CD4-positive, alpha-beta T cell treated with Interleukin-2 at 100 ng/mL for 4 hours (primary cell): ENCODE measurements at places on chromosomes 5 and 9.

DNA sequence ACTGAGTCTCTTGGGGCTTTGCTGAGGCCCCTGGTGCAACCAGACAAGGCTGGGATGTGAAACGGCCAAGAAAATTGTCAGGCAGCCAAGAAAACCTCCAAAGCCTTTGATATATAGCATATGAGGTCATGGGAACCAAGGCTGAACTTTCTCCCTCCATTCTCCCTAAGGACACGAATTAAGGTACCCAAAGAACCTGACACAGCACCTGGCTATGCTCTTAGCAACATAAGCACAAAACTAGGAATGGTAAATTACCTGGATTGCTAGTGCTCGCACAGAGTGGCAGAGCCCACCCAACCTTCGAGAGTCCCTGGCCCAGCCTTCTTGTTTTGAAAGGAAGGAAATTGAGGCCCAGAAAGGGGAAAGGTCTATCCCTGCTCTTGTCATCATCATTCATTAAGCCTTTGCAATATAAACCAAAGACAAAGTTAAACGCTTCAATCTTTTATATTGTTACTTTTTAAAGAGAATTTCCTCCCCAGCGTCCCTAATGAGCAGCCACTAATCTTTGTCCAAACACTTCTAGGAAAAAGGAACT, 220.0 kb upstream of the NR4A3 start:
- DNase-seq: no peak

DNA sequence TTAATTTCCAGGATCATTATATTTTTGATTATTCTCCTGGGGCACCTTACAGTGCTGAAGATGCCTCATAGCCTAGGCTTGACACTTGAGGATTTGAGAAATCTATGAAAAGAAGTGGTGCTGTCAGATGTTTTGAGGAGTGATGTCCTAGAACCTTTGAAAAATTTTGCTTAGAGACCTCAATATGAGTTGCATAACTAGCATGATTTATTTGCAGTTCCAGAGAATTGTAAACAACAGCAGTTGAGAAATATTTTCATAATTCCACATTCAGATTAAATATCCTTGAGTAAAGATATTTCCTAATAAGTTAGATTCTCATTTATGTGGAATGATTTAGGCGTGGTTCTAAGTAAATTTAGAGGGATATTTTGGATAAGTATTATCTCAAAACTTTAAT, 225.8 kb downstream of the ADAMTSL1 start:
- no peak for DNase-seq

DNA sequence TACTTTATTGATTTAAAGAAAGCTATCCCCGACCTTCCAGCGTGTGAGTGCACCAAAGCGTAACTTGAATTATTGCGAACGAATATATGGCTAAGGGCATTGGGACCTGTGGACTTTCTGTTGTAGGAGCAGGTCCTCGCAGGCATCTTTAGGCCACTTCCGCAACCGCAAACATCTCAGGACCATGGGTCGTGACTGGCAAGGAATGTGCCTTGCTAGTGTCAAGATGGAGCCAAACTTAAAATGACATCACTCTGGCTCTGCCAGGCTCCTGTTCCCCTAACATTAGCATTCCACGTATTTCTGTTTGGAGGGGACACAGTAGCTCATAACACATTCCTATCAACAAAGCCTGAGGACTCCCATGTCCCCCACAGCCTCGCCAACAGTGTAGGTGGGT, 44.1 kb upstream of the OLFM1 start:
- no peak for DNase-seq

GRCh38 chr5:135265497-135266302, 133.3 kb downstream of the MACROH2A1 start:
- DNase-seq: no peak

- DNase-seq: no peak
Observed at GRCh38 chr5:109645707-109646192, 44.0 kb upstream of the MAN2A1 start.

GRCh38 chr9:8649160-8649559, 849.6 kb upstream of the DMAC1 start:
- DNase-seq: no peak

GRCh38 chr9:8424786-8425410, 625.3 kb upstream of the DMAC1 start:
- no peak for DNase-seq

- DNase-seq: no peak
Observed at GRCh38 chr5:54063817-54064216, 246.6 kb downstream of the ARL15 start.

DNA sequence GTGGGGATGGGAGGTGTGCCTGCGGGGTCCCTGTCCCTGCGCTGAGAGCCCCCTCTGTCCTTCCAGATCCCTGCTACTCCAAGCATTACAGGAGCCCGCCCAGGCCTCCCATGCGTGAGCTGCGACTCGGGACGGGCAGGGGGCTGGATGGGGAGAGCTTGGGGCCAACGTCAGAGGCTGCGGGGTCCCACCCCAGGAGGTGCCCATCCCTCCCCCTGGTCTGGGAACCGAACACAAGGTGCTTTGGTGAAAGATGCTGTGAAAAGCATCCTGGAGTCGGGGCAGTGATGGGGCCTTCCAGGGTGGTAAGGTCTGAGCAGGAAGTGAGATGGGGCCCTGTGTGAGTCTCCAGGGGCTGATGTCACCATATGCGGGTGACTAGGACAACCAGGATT, 2.7 kb downstream of the LCN9 start:
- no peak for DNase-seq

DNA sequence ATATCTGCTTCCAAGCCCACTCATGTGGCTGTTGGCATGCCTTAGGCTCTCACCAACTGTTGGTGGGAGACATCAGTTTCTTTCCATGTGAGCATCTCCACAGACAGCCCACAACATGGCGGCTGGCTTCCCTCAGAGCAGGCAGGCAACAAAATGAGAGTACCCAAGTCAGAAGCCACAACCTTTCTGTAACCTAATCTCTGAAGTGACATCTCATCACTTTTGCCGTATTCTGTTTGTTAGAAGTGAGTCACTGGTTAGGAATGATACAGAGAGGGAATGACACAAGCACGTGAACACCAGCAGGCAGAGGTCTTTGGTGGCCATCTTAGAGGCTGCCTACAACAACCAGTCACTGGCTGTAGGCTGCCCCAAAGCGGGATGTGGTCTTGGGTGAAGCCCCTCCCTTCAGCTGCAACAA, 88.6 kb upstream of the RASGRF2 start:
- DNase-seq: no peak

DNA sequence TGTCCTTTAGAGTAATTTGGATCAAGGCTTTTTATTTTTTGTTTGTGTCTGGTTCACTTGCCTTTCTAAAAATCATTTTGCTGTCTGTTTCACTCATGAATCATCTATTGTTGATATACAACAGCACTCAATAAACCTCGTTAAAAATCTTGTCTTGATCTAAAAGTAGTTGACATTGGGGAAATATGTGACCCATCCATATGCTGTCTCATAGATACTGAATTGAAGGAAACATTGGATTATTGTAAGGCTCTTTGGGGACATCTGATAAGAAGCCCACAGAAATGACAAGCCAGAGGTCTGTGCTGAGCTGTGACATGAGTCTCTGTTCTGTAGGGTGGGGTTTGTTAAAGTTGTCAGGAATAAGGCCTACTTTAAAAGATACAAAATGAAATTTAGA, 208.0 kb downstream of the PDZD2 start:
- DNase-seq: no peak

DNA sequence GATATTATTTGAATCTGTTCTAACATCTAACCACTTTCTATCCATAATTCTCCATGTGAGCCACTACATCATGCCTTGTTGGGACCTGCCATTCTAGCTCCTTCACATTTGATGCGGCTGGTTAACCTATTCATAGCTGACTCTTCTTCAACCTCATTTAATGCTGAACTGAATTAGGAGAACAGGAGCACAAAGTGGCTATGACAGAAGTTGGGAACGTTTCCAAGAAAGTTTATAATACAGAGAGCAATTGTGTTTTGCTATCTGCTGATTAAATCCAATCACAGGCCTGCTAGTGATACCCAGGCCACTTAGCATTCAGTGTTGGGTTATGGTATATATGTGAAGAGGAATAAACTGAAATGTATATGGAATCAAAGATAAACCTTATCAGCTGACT, 440.3 kb downstream of the PTPRD start:
- DNase-seq: no peak

DNA sequence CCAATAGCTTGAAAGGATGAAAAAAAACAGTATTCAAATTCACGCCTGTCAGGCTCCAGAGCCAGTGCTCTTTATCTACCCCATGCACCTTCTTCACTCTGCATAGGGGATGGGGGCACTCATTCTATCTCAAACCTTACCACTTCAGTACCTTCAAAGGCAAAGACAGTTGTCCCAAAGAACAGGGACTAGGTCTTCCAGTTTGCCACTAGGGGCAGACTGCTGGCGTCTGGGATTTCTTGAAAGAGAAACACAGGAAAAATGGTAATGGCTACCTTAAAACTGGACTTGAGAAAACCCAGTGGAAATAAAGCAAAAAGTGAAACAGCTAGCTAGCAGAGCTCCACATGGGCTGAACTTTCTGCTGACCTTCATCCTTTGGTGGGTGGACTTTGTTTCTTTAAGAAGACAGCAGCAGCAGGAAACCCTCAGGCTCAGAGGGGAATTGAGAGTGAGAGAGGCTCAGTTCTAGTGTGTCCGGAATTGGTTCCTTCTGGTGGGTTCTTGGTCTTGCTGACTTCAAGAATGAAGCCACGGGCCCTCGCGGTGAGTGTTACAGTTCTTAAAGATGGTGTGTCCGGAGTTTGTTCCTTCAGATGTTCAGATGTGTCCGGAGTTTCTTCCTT, 41.0 kb upstream of the SLC36A1 start:
- DNase-seq: no peak

GRCh38 chr5:134247428-134248224, 21.8 kb upstream of the PPP2CA start:
- DNase-seq: no peak

DNA sequence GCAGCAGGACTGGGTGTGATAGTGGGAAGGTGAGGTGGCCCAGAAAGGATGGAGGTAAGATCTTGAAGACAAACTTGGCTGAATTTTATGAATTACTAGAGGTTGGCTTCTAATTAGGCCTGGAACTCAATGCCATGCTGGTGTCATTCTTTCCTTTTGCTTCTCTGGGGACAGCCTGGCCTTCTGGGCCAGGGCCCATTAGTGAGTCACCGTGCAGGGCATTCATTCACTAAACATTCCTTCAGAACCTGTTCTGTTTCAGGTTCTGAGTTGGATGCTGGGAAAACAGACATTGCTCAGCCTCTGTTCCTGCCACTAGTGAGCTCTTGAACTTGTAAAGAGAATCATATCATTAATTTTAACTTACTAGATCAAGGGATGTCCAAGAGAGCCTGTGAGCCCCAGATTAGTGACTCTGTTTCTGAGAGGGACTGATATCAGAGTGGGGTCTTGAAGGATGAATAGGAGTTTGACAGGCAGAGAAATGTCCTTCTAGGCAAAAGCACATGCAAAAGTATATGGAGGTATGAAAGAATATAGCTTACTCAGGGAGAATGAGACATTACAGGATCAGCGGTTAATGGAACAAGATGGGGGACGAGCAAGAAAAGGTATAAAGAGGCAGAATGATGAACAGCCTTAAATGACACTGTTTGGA, 66.5 kb downstream of the LHX2 start:
- DNase-seq: no peak

- no peak for DNase-seq
Observed at GRCh38 chr5:74372502-74373064, 267.9 kb downstream of the ENC1 start.

DNA sequence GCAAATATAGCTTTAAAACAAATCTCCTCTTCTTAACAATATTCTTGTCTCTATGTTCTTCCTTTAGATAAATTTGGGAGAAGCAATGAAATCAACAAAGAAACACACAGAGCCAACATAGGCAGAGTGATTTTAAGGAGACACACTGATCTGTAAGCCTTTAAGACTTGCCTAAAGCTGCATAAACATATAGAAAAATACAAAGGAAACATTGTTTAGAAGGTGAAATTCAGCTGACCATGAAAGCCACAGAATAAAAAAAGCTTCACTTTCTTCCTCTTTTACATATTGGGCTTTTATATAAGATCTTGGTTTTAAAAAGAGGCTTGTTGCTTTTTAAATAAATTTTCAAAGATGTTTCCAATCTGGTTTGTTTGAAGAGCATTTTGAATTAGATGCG, 1277.5 kb downstream of the EFNA5 start:
- DNase-seq: no peak

DNA sequence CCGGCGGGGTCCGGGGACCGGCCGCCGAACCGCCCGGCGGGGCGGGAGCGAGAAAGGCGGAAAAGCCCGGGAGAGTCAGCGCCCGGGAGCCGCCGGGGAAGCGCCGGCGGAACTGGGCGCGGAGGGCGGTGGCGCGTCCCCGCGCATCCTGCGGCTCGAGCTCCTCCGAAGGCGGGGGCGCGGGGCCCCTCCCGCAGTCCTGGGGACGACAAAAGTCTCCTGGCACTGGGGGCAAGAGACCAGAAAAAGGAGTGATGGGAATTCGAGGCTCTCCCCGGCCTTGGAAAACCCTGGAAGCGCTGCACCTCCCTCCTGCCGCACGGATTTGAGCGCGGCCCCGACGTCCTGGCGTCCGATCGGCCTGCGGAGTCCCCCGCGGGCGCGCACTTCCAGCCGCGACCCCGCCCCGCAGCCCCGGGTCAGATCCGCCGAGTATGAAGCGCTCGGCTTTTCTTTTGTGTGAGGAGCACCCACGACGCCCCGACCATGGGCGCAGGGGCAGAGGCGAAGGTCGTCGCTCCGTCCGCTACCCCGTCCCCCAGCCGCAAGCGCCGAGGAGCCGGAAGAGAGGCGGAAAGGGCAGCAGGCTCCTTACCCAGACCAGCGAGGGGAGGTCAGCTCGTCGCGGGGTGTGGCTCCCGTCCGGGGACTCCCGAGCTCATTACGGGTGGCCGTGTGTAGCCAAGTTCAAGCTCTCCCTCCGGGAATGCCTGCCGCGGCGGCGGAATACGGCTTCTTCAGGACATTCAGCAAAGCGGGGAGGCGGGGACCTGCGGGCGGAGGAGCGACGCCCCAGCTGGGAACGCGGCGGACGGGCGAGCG, at the start of gene EPB41L4A:
Gene EPB41L4A (minus strand): TSS at position 114 of the 822 bp plus-strand sequence. CDS start 238 bp downstream, outside the sequence.
- DNase-seq: no peak

GRCh38 chr9:122672481-122672880, 2.4 kb upstream of the OR1L3 start:
- DNase-seq: no peak

DNA sequence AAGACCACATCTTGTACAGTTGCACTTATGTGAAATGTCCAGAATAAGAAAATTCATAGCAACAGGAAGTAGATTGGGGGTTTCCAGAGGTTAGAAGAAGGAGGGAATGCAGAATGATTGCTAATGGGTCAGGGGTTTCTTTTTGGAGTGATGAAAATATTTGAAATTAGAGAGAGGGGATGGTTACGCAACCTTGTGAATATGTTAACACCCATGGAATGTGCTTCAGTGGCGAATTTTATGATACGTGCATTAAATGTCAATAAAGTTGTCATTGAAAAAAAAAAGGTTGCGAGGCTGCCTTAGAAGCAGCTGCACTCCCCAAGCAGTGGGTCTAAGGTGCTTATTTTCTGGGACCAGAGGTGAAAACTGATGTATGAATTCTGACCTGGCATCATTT, 64.4 kb upstream of the SUB1 start:
- no peak for DNase-seq

GRCh38 chr9:133914442-133915342, 77.4 kb downstream of the VAV2 start:
- no peak for DNase-seq

- DNase-seq: no peak
Observed at GRCh38 chr9:21287280-21287679, 17.8 kb downstream of the IFNA5 start.
